SHP77 (cell line): ENCODE measurements at places on chromosomes 4 and X.

DNA sequence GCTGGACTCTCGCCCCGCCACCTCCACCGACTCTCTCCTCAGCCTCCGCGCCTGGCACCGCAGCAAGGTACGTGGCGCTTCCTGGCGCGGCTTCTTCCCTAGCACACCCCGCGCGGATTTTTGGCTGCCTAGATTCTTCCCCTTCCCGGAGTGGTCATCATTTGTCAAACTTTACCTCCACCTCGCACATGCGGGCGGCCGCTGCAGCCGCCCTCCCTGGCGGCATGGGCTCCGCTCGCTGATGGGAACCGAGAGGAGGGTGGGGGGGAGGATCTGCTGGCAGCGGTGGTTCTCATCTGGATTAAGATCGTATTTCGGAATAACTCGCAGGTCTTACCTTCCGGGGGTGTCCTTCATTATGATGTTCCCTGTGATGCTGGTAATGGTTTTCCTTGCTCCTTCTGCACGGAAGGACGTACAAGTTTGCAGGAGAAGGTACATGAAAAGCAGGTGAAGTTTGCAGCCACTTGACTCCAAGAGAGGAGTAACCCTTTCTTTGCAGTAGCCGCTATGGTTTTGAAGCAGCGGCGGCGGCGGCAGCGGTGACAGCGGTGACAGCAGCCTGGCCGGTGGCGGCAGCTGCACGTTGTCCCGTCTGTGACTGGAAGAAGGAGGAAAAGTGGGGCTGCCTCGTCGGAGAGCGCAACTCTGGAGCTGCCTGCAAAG is 2183.9 kb upstream of the TENM3 start:
- no peak for DNase-seq

- DNase-seq: no peak
Measured at GRCh38 chrX:11480626-11481025, 185.1 kb downstream of the ARHGAP6 start.

DNA sequence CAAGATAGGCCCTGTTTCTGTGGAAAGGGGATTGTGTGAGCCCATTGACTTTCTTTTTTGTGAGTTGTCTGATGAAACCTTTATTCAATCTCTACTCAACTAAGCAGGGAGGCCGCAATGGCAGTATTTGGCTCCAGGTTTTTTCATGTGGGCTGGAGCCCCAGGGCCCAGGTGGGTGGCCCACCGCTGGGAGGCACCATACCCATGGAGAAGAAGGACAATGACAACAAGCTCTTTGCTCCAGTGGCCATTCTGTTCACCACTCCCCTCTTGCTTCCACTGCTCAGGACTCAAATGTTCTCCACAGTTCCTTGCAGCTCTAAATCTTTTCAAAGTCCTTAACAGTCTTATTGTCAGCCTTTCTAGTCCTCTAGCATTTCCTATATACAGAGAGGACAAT is 54.1 kb downstream of the HOPX start:
- no peak for DNase-seq

DNA sequence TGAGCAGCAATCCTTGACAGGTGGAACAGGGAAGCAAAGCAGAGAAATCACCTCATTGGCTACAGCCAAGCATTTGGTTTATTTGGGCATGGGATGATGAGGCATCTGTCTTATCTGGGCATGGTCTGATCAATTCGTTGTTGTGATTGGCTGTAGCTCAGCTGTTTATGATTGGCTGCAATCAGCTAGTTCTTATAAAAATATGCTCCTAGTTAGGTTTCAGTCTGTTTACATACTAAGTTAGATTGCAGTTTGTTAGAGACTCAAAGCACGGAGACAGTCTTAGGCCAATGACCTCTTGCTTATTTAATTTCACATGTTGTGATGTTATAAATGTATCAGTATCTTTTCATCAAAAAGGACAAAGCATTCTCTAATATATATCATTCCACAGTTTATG is 312.0 kb downstream of the PDGFC start:
- no peak for DNase-seq

DNA sequence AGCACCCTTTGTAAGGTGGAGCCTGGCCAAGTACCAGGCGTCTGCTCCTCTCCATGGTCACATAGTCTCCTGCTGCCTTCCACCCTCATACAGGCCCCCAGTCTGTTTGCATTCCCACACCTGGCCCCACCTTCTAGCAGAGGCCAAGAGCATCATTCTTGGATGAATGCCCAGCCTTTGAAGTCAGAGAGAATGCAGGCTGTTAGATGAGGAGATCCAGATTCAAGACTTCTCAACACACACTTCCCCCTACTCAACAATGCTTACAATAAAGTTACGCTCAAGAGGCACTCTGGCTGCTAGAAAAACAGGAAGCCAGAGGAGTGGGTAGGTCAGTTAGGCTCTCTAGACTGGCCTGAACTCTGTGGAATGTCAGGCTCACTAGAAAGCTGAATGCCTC is 43.3 kb downstream of the SHROOM4 start:
- DNase-seq: no peak

- peak; percentile 27 for DNase-seq
Measured at GRCh38 chr4:7843831-7844593, 95.6 kb downstream of the AFAP1 start.

GRCh38 chr4:165540206-165540830 is 161.5 kb downstream of the CPE start:
- DNase-seq: no peak

- DNase-seq: no peak
Measured at GRCh38 chr4:98394134-98394533, 132.9 kb downstream of the RAP1GDS1 start.

DNA sequence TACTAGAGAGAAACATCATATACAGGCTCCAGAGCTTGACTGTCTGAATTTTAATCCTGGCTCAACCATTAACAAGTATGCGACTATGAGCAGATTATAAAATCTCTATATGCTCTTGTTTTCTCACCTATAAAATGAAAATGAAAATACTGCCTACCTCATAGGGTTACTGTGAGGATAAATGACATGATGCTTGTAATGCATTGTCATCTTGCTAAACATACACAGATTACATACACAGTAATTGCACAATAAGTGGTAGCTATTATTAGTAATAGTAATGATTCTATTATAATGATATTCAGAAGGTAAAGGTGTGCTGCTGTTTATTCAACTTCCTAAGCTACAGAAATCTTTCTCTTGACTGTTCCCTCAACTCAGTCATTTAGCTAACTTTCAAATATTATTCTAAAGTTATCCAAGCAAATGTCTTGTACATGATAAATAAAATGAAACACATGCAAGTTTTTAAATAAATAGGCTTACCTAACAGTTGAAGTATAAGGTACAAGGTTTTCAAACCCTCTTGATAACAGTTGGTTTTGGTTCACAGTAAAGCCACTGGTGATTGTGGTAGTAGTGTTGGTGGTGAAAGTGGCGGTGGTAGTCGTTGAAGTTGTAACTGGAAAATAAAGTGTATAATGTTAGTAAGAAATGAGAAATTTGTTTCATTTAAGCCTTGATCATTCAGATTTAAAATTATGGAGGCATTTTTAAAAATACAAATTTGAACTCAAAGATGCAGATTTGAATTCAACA is 38.9 kb downstream of the NUP62CL start:
- DNase-seq: no peak

DNA sequence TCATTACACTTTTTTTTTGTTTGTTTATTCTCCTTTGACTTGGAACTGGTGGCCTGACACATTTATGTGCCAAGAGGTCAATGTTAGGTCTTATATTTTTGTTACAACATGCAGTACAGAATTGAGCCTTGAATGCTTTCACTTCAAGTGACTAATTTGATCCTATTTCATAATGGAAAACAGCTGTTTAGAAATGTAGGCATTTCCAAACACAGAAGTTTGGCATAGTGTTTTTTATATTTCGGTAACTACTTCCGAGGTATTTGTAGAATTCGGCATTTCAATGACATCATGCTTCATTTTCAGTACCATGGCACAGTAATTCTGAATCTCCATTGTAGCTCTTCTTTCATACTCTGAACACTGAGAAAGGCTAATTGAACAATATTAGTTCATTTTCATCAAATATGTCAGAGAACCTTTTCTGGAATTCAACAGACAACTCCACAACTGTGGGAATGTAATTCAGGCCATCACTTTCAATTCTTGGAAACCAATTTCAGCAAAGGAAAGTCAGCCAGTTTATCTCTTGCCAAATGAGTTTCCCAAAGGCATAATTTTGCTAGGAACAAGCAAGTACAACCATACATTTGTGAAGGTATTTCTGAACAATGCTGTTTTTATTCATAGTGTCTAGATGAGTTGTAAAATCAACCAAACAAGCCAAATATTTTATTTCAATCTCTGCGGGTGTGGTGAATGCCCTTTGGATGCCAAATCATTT is 11.4 kb downstream of the FAM120C start:
- no peak for DNase-seq
